Activated T-helper 2 cell treated with anti-CD3 and anti-CD28 coated beads, Interferon-gamma antibody, Interleukin-2, Interleukin-4, amounts not matched to agents 10 μg/mL and 5 μg/mL and 100 μg/mL, durations not matched to agents 14 hours and 24 hours and 36 hours (primary cell): ENCODE measurements at places on chromosomes 6 and 20. TPM values are rescaled to one million over a fixed set of nuclear protein-coding genes. Genes with fewer than 3 reads are reported as not detected.

DNA sequence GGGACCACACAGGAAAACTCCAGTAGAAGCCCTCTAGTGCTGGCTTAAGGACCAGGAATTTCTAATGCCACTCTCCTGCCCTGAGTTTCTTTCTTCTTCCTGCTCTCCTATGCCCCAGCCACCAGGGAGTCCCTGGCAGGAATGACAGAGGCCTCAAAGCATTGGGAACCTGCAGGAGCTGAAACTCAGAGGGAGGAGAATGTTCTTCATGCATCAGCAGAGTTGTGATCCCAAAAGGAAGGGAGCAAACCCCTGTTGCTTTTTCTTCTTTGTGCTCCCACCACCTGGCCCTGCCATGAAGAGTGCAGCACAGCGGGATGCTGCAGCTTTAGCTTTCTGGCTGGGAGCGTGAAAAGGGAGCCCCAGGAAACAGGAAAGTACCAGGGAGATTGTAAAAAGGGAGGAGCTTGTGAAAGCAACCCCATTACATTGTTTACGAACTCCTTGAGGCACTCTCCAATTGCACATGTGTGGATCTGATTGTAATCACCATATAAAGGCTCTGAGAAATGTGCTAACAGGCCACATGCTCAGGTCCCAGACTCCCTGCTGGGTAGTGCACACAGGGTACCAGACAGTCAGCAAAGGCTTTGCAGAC lies 34.7 kb upstream of the FKBP1A start:
- no peak overlapping the region for H3K4me3 ChIP-seq
- DNase-seq: no peak
- H3K27me3 ChIP-seq: peaks cover 7% of the 10 kb centered on the region
- H3K4me1 ChIP-seq: peaks cover 33% of the 10 kb centered on the region

The BANF2 gene
- not detected in 2 replicates for total RNA-seq

DNA sequence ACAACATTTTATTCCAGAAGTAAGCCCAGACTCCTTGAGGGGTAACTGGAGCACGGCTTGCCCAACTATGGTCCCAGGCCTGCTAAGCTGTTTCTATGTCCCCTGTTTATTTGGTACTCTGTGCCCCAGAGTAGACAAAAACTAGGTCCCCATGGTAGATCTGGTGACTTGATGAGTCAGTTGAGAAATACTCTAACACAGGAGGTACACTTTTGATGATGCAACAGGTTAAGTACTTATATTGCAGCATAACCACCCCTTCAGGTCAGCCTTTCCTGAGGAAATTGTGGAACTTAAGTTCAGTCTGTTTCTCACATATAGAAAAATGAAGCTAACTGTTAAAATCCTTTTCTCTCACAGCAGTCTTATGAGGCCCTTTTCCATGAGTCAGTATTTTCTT lies 19.6 kb downstream of the TTPAL start:
- no peaks in the 10 kb centered on the region for H3K27me3 ChIP-seq
- peak overlapping the region; percentile 50 for H3K27ac ChIP-seq
- H3K36me3 ChIP-seq: peaks cover 74% of the 10 kb centered on the region
- peaks cover 27% of the 10 kb centered on the region for H3K4me1 ChIP-seq

GRCh38 chr20:40081653-40082052 lies 607.4 kb downstream of the MAFB start:
- no peak overlapping the region for H3K4me3 ChIP-seq
- no peak overlapping the region for H3K27ac ChIP-seq
- H3K4me1 ChIP-seq: no peaks in the 10 kb centered on the region
- DNase-seq: no peak

The VNN1 gene
- not detected in 2 replicates for total RNA-seq

- H3K4me1 ChIP-seq: no peaks in the 10 kb centered on the region
- no peak for DNase-seq
- no peaks in the 10 kb centered on the region for H3K27me3 ChIP-seq
- no peak overlapping the region for H3K4me3 ChIP-seq
- H3K27ac ChIP-seq: no peak overlapping the region
- no peaks in the 10 kb centered on the region for H3K36me3 ChIP-seq
These were observed 732.5 kb downstream of the KIF16B start for GRCh38 chr20:15840636-15841301.

DNA sequence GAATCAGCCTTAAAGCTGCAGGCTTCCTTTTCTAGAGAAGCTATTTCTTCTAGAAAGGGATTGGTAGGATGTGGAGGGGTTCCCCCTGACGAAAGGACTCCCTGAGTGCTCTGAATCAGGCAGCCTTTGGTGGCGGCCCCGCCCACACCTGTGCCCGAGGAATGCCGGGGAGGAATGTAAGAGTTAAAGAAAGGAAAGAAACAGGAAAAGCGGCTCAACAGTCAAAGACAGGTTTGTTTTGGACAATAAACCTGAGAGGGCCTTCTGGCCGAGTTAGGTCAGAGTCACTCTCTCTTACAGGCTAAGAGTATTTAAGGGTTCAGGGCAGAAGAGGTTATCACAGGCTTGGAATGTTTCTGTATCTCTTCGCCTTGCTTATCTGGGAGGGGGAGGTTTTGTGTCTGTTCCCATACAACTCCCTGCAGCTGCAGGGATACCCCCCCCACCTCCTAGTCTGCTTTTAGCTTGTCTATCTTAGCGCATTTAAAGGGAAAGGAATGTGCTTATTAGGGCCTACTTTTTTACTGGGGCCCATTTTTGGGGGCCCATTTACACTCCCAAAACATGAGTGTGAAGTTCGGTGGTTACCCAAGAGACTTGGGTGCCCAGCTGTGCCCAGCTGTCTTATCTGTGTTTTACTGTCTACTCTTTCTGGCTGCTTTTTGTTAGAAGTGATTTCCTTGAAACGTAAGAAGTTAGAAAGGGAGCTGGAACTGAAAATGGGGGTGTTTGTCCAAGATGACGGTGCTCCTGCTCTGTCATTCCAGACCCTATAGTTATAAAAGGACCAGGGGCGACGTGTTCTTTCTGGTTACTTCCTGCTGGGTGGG lies 32.8 kb downstream of the DYNLT1 start:
- no peak overlapping the region for H3K4me3 ChIP-seq
- H3K36me3 ChIP-seq: peaks cover 83% of the 10 kb centered on the region
- H3K4me1 ChIP-seq: no peaks in the 10 kb centered on the region
- H3K27me3 ChIP-seq: no peaks in the 10 kb centered on the region
- no peak for DNase-seq

The PARD6B gene
- total RNA-seq: 4.7 and 5.7 TPM in 2 replicates

- H3K36me3 ChIP-seq: no peaks in the 10 kb centered on the region
- H3K4me3 ChIP-seq: no peak overlapping the region
- H3K4me1 ChIP-seq: peaks cover 17% of the 10 kb centered on the region
- H3K27me3 ChIP-seq: peaks cover 24% of the 10 kb centered on the region
- DNase-seq: no peak
These were observed 1.1 kb upstream of the RAET1E start for GRCh38 chr6:149898966-149899365.

The PNPLA1 gene
- total RNA-seq: not detected in 2 replicates
